Mesenteric fat pad (tissue), 1 donor: ENCODE measurements at places on chromosomes 12 and 14. TPM values are rescaled to one million over a fixed set of nuclear protein-coding genes. Genes with fewer than 3 reads are reported as not detected.

Gene IL31
- not detected for total RNA-seq

GRCh38 chr14:81192594-81192993 lies 28.2 kb downstream of the GTF2A1 start:
- no peak for DNase-seq

Gene MAP1LC3B2
- total RNA-seq: 1.1 TPM

- peak; percentile 37 for DNase-seq
Observed at GRCh38 chr12:2641207-2641606, 153.6 kb upstream of the FKBP4 start.

GRCh38 chr12:65875640-65876071 lies 51.4 kb downstream of the HMGA2 start:
- DNase-seq: no peak

Gene C12orf50
- total RNA-seq: 0.13 TPM

Gene CCDC197
- not detected for total RNA-seq

DNA sequence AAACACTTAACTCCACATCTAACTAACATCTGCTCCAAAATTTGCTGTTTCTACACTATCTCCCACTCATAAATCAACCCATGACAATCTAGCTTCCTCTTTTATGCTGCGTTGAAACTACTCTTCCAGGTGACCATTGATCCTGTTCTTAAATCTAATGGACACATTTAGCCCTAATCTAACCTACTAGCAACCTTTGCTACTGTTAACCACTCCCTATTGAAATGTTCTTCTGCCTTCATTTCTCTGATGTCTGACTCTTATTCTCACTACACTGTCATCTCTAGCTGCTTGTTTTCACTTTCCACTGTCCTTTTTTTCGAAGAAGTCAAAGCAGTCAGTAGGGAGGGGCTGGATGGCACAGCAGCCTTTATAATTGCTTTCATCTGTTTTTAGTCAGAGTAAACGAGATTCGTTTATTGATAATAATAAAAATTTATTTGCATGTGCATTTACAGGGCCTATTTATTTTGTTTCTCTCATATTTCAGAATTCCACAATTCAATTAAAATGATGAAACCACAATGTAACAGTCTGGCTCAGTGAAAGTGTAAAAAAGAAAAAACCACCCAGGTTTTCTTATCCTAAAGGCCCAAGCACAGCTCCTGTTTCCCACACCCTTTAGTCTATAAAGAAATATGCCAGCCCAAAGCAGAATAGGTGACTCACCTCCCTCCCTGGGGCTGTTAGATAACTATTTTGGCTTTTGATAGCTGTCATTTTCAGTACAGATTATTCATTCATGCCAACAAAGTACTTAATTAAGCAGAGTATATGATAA lies 44.9 kb downstream of the ATP2B1 start:
- DNase-seq: no peak

GRCh38 chr12:113030875-113031525 lies 25.5 kb upstream of the DTX1 start:
- no peak for DNase-seq

DNA sequence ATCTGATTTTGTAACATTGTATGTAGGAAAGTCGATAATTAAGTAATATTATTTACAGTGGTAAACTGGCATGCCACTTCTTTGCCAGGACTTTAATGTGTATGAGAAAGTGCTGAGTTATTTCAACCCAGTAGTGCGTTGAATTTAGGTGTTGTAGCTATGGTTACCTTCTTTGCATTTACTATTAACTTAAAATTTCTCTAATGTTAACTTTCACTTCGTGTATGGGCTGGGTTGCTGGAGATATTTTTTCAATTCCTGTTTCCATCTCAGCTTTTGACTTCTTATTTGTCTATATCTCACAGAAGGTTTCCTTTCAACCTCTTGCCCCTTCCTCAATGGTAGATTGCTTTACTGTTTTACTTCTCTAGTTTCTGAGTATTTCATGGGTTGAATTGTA lies 1345.6 kb downstream of the FSCB start:
- DNase-seq: no peak

DNA sequence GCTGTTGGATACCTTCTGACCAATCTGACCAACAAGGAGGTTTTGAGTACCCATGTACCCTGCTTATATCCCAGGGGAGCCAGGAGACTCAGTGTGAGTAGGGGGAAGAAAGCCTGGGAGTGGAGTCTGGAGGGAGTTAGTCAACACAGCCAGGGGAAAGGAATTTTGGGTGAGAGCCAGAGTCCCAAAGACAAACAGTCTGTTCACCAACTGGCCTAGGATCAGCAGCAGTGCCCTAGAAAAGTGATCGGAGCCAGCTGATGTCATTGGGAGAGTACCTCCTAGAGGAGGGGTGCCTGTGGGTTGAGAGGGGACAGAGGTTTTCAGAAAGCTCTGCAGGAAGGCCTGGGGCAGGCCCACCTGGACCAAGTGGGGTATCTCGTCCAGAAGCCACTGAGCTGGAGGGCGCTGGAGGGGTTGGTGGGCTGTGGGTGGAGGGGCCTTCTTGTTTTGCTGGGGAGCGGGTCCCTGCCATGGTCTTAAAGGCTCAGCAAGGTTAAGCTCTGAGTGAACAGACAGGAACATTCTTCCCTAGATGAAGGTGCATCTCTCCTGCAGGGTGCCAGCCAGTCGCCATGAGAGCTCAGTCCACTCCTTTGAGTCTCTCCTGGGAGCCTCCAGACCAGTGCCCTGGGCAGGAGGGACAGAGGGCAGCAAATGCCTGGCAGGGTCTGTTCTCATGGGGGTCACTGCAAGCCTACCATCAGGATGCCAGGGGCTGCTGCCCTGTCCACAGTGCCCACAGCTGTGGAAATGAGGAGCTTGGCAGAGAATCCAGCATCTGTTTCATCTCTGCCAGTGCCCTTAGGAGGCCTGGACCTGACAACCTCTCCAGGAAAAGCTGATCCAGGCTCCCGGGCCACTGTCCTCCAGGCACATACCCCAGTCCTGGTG lies 63.6 kb downstream of the CHGA start:
- DNase-seq: no peak

DNA sequence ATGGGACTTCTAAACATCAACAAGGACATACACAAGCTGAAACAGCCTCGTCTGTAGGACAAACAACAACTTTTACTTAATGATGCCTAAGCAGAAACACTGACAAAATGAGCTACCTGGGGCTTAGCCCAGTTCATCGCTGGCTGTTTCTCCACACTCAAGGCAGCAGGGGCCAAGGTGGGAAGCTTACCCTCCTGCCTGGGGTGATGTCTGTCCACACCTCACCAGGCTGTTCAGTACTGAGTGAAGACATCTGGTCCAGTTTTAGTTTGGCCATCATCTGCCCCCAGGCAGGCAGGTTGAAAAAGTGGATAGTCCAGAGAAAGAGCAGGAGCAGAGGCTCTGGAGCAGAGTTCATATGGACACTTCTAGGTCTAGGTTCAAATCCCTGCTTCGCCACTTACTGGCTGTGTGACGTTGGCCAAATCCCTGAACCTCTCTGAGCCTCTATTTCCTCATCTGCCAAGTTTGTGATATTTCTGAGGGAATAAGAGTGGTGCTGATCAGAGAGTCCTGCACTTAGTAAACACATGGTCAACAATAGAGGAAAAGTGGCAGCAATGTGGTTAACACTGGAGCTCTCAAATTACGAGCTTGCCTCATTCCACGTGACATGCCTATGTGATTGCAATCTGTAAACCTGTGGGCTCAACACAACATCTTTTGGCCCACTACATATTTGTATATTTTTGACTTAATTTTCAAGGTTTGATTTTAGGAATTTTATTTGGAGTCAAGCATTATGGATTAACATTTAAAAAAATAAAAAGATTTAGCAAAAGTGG lies 720.1 kb upstream of the TMEM132C start:
- no peak for DNase-seq

- no peak for DNase-seq
Observed at GRCh38 chr12:112800183-112800582, 8.6 kb downstream of the RPH3A start.

DNA sequence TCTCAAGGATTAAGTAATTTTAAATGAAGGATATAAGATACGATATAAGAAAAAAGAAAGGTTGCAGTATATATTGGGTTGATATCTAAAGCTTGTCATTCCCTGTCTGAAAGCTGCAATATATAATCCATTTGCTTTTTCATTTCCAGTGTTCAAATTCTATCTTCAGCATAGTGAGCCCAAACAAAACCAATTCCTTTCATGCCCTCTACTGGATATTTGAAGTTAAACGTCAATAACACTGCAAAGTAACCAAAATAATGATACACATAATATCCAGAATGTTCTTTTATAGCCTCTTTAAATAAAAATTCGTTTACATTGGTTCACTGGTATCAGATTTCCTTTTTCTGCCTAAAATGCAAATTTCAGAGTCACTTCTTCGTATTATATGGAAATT lies 64.5 kb upstream of the DAAM1 start:
- no peak for DNase-seq

DNA sequence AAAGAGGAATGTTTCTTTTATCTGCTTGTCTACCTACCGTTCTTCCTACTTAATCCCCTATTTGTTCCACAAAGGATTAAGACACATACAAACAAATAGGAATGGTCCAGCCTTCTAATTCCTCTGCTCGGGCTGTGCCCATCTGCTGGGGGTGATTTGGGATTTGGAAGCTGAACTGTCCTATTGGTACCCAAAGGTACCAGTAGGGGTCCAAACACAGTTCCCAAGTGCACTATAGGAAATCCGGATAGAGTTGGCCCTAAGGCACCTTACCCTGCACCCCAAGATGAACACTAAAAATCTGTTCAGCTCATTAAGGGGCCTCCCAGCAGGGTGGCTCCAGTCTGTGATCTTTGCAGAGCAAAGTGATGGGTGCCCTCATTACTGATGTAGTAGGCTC lies 566.9 kb downstream of the NRXN3 start:
- no peak for DNase-seq

DNA sequence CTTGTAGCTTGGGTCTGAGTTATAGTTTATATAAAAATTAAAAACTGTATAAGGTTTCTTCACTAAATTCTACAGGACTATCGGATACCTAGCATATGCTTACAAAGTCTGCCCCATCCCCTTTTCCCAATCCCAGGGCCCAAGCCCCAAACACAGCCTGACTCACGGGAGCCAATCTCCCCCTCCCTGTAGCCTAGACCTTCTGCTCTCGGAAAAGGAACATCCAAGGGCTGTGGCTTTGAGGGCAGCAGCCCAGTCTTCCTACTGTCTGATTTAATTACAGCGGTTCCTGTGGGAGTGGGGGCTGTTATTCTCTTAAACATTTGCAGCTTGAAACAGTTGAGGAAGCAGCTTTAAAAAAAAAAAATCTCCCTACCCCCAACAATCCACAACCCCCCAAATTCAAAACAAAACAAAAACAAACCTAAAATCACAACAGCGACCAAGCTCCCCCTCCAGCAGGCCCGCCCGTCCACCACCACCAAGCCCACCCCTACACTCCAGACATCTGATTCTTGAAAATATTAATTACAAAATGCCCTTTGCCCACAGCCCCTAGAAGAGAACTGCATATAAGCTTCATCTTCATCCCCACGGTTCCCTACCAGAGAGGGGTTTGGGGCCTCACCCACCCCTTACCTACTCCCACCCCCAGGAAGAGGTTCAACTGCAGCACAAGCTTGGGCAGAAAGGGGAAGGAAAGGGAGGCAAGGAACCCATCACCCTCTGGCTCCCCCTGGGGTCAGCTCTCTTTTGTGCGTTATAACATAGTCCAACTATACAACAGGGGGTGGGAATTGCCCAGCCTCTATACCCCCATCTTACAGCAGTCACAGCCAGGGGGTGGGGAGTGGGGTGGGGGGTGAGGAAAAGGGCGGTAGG lies 1.1 kb upstream of the PRKAG1 start:
- DNase-seq: peak; percentile 86
